ENCODE measurements at places on chromosomes 4 and X.

DNA sequence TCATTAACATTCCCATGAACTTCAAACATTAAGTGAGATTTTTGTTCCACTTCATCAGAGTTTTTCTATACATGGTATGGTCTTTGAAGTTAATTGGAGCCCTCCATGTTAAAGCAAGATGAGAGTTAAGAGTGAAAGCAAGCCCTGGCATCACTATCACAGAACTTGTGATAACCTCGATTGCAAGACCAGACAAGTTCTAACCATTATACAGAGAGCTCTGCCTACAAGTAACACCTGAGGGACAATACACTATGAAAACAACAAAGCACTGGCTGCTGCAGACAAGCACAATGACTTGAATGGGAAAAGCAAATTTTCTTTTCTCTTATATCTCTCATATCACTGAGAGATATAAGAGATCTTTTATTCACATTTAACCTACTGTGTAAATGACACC, 126.6 kb upstream of the GYPA start:
- no peak for DNase-seq

DNA sequence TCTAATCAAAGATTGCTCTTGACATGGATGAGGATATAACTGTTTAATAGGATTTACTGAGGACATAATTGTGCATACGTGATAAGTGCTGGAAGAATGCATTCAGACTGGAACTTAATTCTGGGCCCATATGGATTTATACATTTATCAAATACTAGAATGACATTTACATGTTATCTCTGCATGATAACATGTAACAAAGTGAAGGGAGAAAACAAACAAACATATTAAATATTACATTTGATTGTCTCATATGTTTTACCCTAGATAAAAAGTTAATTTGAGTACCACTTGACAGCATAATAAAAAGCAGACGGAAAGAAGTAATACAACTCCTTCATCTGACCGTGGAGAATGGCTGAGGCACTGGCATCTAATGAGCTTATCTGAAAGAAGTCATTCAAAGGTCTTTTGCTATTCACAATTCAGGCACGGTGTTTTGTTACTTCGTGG, 297.8 kb downstream of the PPP3CA start:
- no peak for DNase-seq

DNA sequence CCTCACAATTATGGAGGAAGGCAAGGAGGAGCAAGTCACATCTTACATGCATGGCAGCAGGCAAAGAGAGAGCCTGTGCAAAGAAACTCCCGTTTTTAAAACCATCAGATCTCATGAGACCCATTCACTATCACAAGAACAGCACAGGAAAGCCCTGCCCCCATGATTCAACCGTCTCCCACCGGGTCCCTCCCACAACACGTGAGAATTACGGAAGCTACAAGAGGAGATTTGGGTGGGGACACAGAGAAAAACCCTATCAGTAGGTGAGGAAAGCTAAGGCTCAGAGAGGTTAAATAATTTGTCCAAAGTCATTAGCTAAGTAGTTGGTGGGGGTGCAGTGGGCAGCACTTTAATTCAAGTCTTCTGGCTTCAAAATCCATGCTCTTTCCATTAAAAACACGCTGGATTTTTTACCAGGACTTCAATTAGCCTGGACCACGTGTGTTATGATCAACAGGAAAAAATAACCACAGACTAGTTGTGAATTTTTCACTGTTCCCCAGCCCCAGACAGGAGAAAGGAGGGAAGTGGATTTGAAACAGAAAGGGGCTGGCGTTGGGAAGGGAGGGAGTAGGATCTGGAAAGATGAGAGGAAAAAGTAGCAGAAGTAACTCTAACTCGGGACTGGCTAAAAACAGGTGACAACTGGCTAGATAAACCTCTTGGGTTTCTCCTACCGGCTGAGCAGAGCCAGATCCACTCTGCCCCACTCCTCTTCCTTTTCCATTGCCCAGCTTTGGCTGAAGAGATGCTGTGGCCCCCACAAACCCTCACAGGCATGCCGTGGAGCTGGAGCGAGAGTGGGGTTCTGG, 986 bp downstream of the MTMR8 start:
- no peak for DNase-seq

DNA sequence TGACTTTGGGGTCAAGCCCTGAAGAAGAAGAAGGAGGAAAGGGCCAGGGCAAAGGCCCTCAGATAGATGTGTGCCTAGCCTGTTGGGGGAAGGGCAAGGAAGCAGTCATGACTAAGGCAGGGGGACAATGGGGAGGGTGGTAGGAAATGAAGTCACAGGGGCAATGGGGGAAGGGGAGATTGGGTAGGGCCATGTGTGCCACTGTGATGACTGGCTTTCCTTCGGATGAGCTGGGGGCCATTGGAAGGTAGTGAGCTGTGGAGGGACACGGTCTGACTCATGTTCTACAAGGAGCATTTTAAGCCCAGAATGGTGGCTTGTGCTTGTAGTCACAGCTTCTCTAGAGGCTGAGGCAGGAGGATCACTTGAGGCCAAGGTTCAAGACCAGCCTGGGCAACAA, 642.0 kb downstream of the MID1IP1 start:
- no peak for DNase-seq

- DNase-seq, result no peak
Observed at GRCh38 chr4:38034986-38035882, 75.0 kb downstream of the PTTG2 start.

GRCh38 chrX:10781847-10782530, 161.6 kb upstream of the MID1 start:
- no peak for DNase-seq

- no peak for DNase-seq
Observed at GRCh38 chr4:160217352-160217751, 1114.5 kb downstream of the RAPGEF2 start.

DNA sequence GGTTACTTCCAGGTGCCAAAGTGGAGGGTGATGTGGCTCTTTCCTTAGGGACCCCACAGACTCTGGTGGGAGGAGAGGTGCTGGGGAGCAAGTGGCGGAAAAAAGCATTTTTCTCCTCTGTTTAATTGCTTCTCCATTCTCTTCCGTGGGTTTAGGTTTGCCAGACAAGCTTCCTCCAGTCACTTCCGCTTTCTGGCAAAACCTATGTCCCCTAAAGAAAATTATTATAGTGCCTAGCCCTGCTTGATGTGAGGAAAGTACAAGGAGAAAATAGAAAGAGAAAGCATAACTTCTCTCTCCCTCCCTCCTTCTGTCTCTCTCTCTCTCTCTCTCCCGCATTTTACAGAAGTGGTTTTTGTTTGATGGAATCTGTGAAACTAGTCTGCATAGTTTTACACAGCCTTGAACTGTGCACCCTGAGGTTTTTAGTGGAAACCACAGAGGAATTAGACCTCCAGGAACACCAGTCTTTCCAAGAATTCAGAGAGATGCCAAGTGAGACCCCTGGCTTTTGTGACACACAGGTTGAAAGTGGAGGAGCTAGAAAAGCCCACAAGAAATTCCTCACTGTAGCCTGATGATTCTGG, 231.1 kb upstream of the ANXA3 start:
- no peak for DNase-seq

- DNase-seq, result no peak
Observed at GRCh38 chr4:186934244-186934643, 210.6 kb upstream of the FAT1 start.

GRCh38 chr4:163201358-163201757, 34.7 kb upstream of the NAF1 start:
- DNase-seq, result no peak

DNA sequence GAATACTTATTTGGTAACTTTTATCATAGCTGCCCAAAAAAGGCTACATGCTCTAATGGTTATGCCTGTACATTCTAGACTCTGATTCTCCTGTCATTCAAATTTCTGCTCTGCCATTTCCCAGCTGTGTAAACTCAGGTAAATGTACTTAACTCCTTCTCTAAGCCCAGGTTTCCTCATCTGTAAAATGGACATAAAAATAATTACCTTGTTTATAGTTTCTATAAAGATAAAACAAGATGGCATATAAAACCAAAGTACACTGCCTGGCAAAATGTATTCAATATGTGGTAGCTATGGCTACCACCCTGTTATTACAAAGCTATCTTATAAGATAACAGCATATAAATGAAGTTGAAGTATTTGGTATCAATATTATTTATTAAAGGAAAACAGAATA, 158.8 kb downstream of the PPARGC1A start:
- no peak for DNase-seq

DNA sequence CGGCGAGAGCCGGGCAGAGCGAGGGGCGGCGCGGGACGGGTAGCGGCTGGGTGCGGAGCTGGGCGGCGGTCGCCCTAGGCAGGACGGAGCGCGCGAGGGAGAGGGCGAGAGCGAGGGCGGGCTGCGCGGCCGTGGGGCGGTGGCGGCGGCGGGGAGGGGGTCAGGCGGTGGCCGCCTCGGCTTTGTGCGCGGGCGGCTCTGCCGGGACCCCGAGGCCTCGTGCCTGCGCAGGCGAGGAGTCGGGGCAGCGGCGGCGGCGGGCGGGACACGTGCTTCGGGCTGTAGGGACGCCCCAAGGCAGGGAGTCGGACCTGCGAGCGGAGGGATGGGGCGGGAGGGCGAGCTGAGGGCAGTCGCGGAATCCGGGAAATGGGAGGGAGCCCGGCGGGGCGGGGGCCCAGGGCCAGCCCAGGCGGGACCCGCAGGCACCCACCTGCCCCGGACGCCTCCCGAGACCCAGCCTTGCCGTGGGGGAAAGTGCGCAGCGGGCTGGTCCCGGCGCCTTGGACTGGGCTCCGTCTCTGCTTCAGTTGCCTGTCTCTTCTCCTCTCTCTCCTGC, 465 bp downstream of the BMPR1B start:
- DNase-seq, result no peak

DNA sequence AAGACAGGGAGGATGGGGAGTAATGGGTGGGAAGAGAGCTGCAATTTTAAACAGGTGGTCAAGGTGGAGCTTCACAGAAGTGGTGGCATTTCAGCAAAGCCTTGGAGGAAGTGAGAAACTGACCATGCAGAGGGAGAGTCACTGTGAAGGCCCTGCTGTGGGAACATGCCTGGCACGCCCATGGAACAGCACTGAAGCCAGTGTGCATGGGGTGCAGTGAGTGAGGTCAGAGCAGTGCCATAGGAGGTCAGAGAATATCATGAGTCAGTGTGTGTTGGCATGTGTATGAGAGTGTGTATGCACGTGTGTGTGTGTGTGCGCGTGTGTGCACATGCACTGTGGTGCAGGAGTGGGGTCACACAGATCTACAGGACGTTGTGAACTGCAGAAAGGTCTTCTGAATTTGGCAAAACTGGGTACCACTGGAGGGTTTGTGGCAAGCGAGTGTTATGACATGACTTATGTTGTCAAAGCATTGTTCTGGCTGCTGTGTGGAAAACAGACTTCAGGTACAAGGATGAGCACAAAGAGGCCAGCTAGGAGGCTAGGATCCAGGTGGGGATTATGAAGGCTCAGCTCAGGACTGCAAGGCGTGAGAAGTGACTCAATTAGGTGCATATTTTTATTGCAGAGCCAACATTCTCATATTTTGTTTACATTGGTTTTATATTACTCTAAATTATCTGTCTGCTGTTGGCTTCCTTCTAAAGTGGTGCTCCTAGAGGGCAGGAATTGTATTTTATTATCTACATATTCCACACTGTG, 34.0 kb downstream of the ZNF827 start:
- no peak for DNase-seq

GRCh38 chrX:124720532-124720931, 374.2 kb downstream of the SH2D1A start:
- no peak for DNase-seq

DNA sequence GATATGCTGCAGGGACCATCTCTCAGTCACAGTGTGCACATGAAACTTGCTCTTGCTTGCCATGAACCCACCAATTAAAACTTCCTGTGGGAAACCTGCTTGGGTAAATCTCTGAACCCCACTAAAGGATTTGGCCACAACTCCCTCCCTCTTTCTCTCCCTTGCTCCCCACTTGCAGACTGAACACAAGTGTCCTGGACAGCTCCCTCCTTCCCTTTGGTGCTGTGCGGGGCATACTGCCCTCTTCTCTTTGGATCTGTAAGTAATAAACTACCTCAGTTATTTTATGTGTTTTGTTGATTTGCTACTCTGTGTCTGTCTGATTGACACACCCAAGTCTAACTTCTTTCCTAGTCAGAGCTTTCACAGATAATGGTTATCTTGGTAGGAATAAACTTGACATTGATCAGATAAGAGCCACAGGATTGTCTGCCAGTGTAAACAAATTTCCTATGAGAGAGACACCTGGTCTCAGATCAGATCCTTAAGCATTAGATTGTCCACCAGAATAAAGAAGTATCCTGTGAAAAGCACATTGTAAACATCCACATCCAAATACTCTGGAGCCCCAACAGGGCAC, 41.8 kb downstream of the SULT1E1 start:
- no peak for DNase-seq

DNA sequence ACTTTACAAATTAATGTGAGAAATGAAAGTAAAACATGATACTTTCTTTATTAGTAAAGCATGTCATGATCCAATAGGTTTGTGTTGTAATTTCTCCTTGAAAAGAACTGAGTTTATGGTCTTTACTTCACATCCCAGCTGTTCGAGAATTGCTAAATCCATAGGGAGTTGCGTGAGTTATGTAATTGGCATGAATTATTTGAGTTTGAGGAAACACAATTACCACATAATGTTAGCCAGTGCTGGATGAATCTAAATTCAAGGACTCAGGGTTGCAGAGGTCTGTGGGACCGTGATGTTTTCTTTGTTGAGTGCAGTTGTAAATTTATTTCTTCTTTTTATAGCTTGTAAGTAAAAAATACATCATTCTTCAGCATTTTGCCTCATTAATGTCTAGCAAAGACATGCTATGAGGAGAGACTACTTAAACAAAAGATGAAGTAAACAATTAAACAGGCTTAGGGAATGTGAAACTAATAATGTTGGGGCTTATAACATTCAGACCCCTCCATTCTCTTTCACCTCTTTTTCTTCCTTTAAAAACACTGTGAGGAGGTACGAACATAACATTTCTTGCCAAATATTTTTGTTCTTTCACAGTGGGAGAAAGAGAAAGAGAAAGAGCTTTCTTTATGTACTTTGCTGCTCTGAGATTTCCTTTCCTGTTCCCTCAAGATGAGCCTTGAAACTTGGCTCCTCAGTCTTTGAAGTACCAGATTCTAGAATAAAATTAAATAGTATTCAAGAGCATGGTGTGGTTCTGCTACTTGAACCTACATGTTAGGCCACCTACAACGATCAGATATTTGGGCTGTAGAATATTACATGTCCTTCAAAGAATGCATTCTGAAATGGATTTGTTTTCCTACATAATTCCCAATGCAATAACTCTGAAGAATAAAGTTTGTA, 159.6 kb upstream of the ANK2 start:
- no peak for DNase-seq

GRCh38 chr4:186030795-186031194, 38.2 kb upstream of the TLR3 start:
- no peak for DNase-seq

DNA sequence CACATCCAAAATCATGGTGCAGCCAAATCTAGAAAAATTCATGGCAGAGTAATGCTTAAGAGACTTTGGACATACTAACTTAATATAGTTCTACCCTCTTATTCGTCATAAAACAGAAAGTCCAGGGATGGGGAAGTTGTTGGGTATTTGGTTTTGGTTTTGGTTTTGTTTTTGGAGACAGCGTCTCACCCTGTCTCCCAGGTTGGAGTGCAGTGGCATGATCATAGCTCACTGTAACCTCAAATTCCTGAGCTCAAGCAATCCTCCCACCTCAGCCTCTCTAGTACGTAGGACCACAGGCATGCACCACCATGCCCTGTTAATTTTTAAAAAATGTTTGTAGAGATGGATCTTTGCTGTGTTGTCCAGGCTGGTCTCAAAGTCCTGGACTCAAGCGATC, 271.8 kb upstream of the TENM3 start:
- no peak for DNase-seq

Data from stimulated activated CD4-positive, alpha-beta T cell treated with anti-CD3 and anti-CD28 coated beads, Interleukin-1b, Interleukin-23, amount 100 ng/mL, for 24 hours (primary cell).